ENCODE measurements at places on chromosomes 16 and 17.

DNA sequence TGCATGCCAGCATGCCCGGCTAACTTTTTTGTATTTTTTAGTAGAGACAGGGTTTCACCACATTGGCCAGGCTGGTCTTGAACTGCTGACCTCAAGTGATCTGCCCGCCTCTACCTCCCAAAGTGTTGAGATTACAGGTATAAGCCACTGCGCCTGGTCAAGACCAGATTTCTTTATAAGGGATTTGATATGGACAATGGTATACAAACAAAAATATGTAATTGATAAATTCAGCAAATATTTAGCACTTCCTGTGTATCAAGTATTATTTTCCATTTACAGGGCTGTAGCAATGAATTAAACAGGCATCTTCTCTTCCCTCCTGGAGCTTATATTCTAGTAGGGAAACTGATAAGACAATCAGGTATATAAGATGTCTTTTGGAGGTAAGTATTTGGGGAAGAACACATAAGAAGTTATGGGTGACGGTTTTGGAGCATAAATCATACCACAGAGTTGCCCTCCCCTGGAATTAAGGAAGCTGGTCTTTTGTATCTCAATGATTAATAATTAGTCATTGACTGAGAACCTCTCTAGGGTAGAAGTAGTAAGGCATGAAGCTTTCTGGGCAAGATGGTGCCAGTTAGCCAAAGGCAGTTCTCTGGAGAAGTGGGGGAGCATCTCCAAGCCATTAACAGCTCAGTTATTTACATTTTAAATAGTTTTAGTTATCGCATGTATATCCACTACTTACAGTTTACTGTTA is 35.8 kb downstream of the TANC2 start:
- DNase-seq: no peak

- DNase-seq: no peak
Observed at GRCh38 chr17:36128411-36128978, 24.9 kb downstream of the CCL4 start.

GRCh38 chr16:75351183-75351582 is 82.1 kb downstream of the CFDP1 start:
- DNase-seq: no peak

- no peak for DNase-seq
Observed at GRCh38 chr16:9351440-9351839, 260.0 kb downstream of the HAPSTR1 start.

DNA sequence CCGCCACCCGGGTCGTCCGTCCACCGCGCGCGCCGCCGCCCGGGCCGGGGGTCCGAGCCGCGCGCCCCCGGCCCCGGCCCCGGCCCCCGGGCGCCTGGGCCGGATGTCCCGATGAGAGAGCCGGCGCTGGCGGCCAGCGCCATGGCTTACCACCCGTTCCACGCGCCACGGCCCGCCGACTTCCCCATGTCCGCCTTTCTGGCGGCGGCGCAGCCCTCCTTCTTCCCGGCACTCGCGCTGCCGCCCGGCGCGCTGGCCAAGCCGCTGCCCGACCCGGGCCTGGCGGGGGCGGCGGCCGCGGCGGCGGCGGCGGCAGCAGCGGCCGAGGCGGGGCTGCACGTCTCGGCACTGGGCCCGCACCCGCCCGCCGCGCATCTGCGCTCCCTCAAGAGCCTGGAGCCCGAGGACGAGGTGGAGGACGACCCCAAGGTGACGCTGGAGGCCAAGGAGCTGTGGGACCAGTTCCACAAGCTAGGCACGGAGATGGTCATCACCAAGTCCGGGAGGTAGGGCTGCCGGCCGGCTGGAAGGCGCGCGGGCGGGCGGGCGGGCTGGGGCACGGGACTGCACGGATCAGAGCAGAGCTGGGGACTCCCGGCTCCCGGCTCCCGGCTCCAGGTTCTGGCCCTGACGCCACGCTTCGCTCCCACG is 548 bp downstream of the TBX2 start:
- DNase-seq: peak; percentile 64

- DNase-seq: no peak
Observed at GRCh38 chr17:35148144-35148543, 527 bp downstream of the UNC45B start.

DNA sequence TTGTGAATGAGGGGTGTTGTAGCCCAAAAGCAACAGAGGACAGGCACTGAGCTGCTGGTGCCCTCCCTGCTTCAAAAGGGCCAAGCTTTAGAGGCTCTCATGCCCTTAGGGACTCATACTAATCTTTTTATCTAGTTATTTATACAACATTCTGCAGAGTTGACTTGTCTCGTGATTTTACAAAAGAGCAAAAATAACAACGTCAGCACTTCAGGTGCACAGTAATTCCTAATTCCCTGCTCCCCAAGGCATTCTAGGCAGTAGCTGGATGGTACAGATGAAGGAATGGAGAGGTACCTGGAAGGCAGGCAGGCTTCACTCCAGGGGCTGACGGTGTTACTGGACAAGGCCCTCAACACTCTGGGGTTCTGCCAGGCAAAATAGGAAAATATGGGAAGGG is 406.7 kb upstream of the CCL2 start:
- no peak for DNase-seq

GRCh38 chr17:8629371-8630226 is 926 bp downstream of the MYH10 start:
- DNase-seq: peak; percentile 52

DNA sequence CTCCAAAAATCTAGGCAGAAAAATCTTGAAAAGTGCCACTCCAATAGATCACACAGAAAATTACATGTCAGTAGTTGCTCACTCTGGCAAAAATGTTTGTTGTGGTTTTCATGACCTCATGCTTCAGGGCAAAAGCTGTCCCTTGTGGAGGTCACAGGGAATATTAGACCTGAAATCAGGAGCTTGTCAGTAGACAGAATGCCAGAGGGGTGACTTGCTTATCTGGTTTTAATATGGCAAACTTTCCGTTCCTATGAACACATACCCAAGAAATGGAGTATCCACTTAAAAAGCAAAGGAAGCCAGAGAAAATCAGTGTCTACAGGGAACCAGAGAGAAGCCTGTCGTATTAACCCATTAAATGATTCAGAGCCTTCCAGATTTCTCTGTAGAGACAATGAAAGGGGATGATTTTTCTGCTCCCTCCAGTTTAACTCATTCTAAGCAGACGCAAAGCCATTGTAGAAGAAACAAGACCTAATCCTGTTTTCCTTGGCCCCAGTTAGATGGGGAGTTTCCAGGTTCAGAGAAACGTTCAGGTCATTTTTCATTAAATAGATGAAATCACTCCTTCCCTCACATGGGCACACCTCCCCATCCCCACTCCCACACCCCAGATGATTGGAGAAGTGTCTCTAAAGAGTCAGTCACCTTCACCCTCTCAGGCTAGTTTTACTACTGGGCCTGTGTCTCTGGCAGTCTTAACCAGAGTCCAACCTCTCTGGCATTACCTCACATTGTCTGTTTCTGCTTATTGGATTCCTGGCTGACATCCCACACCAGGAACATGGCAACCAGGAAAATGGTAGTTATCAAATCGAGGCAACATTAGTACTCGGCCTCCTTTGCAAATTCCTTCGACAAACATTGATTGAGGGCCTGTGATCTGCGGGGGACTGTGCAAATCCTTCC is 6.0 kb downstream of the SOX9 start:
- DNase-seq: no peak

DNA sequence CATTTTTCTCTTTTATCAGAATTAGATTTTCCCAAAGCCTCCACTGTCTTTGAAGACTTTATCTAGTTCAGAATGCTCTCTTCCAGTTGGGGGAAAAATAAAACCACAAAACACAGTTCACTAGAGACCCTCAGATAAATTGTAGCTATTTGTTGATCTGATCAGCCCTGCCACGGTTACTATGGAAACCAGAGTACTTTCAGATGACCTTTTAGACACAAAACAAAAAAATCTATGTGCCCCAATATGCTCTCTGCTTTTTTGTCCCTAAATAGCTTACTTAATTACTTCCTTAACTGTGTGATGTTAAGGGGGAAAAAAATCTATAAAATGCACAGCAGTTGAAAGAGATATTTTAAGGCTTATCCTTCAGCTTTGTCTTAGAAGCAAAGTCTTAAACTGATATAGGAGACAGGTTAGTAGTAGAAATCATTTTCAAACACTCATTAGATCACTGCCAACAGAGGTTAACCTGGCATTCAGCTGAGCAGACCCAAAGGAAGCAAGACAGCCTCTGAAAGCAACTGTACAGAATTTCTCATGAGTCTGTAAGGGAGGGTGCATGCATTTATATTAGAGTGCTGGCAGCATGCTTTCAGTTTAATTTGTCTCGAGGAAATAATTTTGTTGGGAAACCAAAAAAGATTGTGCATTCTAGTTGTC is 129.9 kb upstream of the CACNG5 start:
- DNase-seq: no peak

- peak; percentile 11 for DNase-seq
Observed at GRCh38 chr16:3148256-3149192, 13.7 kb downstream of the ZNF213 start.

All from GM20000 (cell line).